Posterior cingulate gyrus (tissue), 11 donors: ENCODE measurements at places on chromosomes 7 and 10.

- no peak for DNase-seq
These were observed 22.8 kb downstream of the SGMS1 start for GRCh38 chr10:50600831-50601477.

GRCh38 chr10:27245836-27246235 is 5.2 kb upstream of the ACBD5 start:
- no peak for DNase-seq

GRCh38 chr10:92124020-92124419 is 166.9 kb downstream of the CPEB3 start:
- DNase-seq, result no peak

GRCh38 chr10:101597091-101597900 is 9.2 kb downstream of the DPCD start:
- no peak for DNase-seq

- DNase-seq, result no peak
These were observed 7.4 kb upstream of the OSBPL3 start for GRCh38 chr7:24987331-24987842.

GRCh38 chr10:93601146-93601773 is at the start of gene RBP4:
Gene RBP4, minus strand, starts transcription at chr10:93601235. Its CDS starts 207 bp downstream, at chr10:93601028.
- DNase-seq, result peak; percentile 13

DNA sequence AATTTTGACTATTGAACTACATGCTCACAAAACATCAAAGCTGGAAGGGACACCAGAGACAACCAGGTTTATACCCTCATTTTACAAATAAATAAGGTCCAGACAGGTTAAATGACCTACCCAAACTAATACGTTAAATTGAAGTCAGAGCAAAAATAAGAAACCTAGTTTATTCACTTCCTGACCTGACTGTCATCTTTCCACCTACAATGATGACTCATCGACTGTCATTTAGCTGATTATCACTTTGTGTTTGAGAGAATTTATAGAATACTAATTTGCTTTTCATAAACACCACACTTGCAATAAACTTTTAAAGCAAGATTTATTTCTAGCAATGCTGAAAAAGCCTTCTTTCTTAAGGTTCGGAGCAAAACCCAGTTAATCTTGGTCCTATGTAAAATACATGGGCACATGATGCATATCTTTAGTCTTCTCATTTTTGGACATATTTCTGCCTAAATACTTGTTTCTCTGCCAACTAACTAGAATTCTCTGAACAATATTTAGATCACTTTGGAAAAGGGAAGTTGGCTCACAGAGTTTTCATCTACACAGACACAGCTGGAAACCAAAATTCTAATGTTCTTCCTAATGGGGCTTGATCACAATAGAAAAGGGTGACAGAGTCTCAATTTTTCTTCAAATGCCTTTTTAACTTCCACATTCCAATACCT is 16.7 kb upstream of the LRRN3 start:
- no peak for DNase-seq

DNA sequence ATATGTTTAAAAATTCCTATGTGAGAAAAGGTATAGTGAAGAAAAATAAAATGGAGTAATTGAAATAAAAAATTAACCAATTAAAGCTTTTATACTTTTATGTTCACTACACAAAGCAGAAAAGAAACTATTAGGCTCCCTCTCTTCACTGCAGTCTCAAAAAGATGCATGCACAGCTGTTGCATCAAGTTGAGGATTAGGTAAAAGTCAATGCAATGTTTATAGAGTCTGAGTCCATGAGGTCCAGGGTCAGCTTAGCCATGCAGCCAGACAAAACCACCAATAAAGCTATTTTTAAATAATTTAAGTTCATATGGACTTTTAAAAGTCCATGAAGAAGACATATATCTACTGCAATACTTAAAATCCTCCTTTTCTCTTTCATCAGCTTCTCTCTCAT is 31.1 kb upstream of the ING3 start:
- DNase-seq, result no peak

DNA sequence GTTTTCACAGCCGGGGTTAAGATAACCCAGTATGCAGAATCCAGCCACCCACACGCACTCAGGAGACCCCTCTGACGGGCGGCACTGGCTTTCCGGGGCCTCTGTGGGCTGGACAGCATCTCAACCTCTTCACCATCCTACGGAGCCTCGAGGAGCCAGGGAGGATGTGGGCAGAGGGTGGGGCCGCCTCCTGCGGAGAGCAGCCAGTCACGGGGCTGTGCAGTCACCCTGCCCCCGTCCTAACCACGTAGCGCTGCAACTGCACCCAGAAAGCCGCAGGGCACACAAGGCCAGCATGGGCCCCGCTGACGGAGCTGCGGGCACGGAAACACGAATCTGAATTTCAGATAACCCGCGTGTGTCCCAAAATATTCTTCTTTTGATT is 270.3 kb downstream of the ELFN1 start:
- DNase-seq, result no peak

DNA sequence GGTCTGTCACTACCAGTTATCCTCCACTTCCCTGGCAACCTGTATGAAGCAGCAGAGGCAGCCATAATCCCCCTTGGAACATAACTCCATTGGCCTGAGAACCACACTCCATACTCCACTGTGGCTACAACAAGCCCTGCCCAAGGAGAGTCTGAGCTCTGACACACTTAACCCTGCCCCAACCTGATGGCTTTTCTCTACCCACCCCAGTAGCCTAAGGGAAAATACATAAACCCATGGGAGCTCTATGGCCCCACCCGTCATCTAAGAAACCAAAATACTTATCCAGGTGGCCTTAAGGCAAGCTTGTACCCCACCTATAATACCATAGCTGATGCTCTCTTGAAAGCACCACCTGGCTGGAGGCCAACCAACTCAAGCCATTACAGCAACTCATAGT is 324.8 kb upstream of the GLI3 start:
- DNase-seq, result no peak

DNA sequence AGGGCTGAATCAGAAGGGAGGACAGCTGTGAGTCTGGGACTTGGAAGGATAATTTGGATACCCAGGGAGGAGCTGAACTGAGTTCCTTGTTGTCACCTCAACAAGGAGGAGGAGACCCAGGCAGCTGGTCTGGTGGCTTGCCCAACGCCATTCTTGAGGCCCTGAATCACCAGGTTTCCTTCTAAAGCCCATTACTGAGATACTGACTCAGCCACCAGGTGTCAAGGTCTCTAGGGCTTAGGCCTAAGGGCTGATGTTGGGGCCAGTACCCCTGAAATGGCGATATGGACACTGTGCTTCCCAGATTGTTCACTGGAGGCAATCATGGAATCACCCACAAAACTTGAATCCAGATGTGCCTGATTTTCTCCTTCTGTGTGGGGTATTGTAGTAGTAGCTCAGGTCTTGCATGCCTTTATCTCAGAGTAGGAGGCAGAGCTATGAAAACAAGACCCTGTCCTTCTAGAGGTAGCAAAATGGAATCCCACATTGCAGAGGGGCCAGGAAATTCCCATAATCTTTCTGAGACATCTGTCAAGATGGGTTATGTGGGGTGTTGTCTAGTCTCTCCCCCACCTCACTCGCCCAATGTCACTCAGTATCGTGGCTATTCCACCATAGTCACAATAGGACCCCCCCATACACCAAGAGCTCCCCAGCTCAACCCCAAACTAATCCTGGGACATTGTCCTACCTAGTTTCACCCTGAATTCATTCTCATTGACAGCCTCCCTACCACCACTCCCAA is 1.8 kb upstream of the ATG9B start:
- no peak for DNase-seq

DNA sequence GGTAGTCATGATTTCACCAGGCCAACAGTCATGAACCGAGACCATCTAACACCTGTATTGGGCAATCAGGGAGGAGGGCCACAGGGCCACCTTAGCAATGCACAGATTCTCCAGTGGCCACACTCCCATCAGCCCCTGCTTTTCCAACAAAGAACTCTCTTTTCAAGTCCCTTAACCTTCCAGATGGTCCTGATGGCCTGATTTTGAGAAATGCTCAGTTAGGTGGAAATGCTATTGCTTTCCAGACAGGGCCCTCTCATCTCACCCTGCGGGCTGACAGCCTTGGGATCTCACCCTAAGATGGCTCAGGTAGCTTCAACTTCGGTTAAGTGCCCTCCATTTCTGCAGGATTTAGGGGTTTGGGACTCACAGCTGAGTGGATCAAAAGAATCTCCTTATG is 131.9 kb upstream of the PRR15 start:
- DNase-seq, result no peak

- DNase-seq, result no peak
These were observed 6.7 kb upstream of the FAM170B start for GRCh38 chr10:49140304-49141177.

GRCh38 chr10:22367471-22367870 is 22.2 kb downstream of the SPAG6 start:
- no peak for DNase-seq

GRCh38 chr10:24390746-24391145 is 181.8 kb downstream of the KIAA1217 start:
- DNase-seq, result no peak

- no peak for DNase-seq
These were observed 106.2 kb downstream of the RTKN2 start for GRCh38 chr10:62162261-62162981.

DNA sequence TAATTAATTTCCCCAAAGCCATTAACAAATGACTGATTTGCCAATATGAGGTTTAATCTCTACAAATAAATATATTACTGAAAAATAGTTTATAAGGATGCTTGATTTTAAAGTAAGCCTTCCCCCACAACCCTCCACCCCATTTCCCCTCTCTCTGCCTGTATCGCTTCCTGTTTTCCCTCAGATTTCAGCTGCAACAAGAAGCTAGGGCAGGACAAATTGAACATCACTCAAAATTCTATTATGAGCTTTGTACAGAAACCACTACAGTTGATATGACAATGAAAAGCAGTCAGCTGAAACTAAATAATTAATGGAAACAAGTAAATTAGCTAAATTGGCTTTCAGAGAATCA is 109.0 kb upstream of the SP4 start:
- DNase-seq, result no peak

GRCh38 chr7:51080622-51081269 is 235.9 kb downstream of the COBL start:
- no peak for DNase-seq

GRCh38 chr10:83545901-83546391 is 593.4 kb upstream of the GHITM start:
- no peak for DNase-seq

GRCh38 chr7:23380556-23380955 is 81.4 kb downstream of the MALSU1 start:
- no peak for DNase-seq

- DNase-seq, result no peak
These were observed 161.8 kb downstream of the SKIDA1 start for GRCh38 chr10:21363731-21364104.

- DNase-seq, result no peak
These were observed 143.8 kb upstream of the RHEB start for GRCh38 chr7:151663382-151664100.

GRCh38 chr7:130961128-130961601 is 227.2 kb upstream of the KLF14 start:
- no peak for DNase-seq

GRCh38 chr10:5043716-5044115 is 40.1 kb upstream of the AKR1C2 start:
- no peak for DNase-seq

- no peak for DNase-seq
These were observed 26.2 kb upstream of the BMPR1A start for GRCh38 chr10:86730227-86730626.

GRCh38 chr7:149846021-149846420 is 7.8 kb downstream of the ZNF862 start:
- no peak for DNase-seq

DNA sequence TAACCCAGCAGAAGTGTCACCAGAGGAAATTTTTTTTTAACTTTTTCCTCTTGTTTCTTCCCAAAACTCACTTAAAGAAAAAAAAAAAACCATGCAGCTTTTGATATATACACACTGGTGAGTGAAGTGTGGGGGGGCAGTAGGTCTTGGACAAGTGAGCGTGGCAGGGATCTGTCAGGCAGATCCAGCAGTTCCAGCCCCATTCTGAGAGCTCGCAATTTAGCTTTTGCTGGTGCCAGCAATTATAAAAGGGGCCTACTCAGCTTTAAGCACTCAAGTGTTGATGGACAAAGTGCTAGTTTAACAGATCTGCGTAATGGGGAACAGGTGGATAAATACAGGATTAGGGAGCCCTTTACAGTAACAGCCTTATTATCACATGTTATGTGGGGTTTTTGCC is 619.2 kb upstream of the GALNT17 start:
- DNase-seq, result no peak

- DNase-seq, result no peak
These were observed 112.0 kb upstream of the FGFR2 start for GRCh38 chr10:121710207-121710606.
